ENCODE measurements at places on chromosomes 16 and 17.
A peak's percentile ranks its signal among the peaks of the same experiment; 100 is the strongest.

DNA sequence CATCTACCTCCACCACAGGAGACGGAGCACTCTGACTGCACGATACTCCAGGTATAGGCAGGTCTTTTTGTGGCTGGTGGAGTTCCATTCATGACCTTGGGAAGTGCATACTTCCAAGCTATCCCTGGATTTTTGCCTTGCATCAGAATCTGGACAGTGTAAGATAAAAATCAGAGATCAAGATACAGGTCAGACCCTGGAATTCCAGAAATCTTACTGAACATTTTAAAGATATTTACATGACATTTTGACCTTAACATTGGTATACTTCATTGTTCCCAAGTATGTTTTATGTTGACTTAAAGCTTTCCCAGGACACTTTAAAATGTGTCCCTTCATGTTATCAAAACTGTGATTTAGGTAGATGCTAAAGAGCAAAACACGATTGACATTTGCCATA is 101.0 kb downstream of the SYCE1L start:
- DNase-seq, result no peak

- peak; percentile 19 for DNase-seq
Observed at GRCh38 chr17:2796164-2797125, at the start of gene RAP1GAP2. TSS of gene RAP1GAP2 (plus strand) at chr17:2796438. CDS start at chr17:2796528, 90 bp downstream.

GRCh38 chr17:19578545-19578944 is 44.9 kb downstream of the SLC47A1 start:
- DNase-seq, result no peak

DNA sequence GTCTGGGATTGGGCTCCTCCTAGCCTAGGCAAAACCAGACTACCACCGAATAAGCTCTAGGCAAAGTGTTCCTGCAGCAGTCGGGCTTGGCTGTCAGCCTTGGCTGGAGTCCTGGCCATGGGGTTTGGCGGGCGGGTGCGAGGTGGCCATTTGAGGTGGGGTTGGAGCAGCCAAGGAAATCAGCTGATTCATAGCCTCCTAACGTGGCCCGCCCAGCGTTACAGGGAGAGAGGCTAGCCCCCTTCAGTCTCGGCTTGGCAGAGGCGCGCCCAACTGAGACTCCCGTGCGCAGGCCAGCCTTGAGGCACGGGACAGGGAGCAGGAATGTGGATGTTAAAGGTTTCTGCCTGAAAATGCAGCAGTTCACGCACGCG is 1.9 kb downstream of the PMP22 start:
- peak; percentile 77 for DNase-seq

- DNase-seq, result no peak
Observed at GRCh38 chr17:29384901-29385300, 5.3 kb upstream of the TAOK1 start.

- no peak for DNase-seq
Observed at GRCh38 chr16:19431636-19432340, 14.1 kb downstream of the TMC5 start.

GRCh38 chr16:56789360-56789759 is 59.4 kb downstream of the NUP93 start:
- DNase-seq, result no peak

DNA sequence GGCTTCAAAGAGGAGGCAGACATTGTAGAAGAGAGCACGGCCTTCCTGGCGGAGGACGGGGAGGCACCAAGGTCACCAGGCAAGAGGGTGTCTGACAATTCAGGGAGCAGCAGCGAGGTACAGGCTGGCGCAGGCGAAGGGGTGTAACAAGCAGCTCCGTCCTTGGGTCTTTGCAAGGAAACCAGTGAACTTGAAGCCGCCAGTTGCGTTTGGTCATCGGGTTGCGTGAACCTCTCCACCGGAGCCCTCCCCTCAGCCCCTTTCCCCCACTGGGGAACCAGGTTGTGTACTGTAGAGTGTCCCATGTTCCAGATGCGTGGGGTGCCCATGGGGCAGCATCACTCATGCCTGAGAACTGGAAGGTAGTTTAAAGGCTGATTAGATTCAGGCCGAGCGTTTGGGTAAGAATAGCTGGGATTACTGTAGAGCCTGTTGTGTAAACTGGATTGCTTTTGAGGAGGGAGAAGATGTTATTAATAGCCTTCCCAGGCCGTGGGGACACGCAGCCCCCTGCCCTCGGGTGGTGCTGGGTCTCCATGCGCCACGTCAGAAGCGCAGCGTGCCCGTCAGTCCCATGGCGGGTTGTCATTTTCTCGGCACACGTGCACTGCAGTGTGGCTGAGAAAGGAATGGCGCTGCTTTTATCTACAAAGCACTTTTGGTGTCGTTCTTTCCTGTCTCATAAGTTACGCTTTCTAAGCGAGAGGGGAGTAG is 2.5 kb downstream of the MRPL12 start:
- no peak for DNase-seq

DNA sequence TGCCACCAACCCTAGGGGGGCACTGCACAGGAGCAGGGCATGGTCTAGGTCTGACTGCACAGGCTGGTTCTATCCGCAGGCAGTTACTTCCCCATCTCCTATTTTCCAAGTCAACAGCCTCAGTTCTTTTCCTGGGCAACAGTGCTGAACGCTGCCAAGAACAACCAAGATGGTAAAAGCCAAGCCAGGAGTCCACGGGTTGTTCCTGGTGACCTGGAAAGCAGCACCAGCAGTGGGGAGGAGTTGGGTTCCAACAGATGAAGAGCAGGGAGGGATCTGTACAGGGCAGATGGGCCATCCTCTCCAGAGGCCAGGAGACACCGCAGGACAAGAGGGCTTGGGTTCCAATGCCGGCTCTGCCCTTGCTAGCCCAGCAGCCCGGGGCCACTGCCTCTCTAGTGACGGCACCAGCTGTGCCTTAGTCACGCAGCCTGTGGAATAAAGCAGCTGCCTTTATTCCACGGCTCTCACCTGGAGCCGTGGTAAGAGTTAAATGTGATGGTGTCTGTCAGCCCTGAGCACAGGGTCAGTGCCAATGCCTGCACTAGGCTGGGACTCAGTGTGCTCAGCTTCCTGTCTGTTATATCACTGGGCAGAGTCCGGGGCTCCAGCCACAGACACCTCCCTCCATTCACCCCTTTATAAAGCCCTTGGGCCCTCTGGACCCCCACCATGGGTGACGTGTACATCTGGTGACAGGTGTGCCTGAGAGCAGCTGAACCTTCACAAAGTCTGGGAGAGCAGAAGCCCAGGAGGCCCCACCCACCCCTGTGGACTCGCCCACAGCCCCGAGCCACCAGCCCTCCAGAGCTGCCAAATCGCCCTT is 44.9 kb downstream of the MARF1 start:
- no peak for DNase-seq

- DNase-seq, result no peak
Observed at GRCh38 chr16:89322321-89323119, 105.0 kb downstream of the ZNF778 start.

DNA sequence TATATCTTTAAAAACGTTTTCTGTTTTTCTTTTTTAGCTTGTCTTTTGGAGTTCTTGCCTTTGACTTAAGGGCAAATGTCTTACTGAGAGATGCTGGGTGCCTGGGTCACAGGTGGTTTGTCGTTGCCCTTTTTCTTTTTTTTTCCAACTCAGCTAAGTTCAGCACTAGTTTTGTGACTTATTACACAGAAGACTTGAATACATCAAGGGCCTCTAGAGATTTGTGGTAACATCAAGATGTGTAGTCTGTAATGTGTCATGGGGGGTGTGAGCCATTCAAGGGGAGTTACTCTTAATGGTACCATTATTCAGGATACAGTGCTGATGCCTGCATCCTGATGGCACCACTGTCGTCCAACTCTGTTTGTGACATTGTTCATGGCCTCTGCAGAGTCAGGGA is 95.1 kb downstream of the PRKCA start:
- no peak for DNase-seq

- no peak for DNase-seq
Observed at GRCh38 chr16:1667271-1667670, 10.8 kb upstream of the JPT2 start.

DNA sequence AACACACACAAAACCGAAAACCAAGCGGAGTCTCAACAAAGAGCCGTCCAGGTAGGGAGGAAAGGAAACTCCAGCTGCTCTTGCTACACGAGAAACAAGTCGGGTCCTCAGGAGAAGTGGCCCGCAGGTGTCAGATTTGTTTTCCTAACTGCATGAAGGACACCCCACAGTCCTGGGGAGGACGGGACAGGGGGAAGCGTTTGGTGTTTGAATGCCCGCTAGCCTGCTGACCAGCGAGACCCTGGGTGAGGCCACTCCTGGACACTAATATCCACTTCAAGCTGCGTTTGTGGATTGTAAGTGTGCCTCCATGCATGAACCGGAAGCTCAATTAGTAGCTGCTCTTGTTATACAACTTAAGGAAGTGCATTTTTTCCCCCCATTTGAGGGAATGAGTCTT is 299.5 kb downstream of the MAF start:
- DNase-seq, result no peak

- peak; percentile 33 for DNase-seq
Observed at GRCh38 chr16:15676506-15676905, 26.5 kb downstream of the NDE1 start.

DNA sequence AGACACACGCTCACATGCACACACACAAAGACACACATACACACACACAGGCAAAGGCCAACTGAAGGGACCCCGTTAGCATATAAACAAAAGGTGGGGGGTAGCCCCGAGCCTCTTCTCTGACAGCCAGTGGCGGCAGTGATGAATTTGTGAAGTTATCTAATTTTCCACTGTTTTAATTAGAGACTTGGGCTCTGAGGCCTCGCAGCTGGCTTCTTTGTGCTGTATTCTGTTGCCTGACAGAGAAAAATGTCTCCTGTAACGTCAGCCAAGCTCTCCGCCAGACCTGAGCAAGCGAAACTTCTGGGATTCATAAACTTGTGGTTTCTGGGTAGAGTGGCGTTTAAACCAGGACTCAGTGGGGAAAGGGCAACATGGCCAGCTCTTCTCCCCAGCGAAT is 113.9 kb upstream of the FOXF1 start:
- no peak for DNase-seq

DNA sequence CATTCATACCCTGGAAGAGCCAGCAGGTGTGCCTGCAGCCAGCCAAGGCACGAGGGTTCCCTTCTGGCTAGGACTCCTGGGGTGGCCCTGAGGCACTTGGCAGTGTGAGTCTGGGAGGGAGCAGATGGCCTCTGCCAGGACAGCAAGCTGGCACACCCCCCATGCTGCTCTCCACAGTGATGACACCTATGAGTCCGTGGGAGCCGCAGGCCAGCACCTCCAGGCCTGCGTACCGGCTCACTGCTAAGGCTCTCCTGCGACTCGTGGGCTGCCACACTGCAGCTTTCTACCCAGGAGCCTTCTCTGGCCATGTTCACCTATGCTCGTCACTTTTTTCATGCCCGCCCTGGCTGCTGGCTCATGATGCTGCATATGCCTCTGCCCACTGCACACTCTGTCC is 68.1 kb downstream of the NDEL1 start:
- no peak for DNase-seq

DNA sequence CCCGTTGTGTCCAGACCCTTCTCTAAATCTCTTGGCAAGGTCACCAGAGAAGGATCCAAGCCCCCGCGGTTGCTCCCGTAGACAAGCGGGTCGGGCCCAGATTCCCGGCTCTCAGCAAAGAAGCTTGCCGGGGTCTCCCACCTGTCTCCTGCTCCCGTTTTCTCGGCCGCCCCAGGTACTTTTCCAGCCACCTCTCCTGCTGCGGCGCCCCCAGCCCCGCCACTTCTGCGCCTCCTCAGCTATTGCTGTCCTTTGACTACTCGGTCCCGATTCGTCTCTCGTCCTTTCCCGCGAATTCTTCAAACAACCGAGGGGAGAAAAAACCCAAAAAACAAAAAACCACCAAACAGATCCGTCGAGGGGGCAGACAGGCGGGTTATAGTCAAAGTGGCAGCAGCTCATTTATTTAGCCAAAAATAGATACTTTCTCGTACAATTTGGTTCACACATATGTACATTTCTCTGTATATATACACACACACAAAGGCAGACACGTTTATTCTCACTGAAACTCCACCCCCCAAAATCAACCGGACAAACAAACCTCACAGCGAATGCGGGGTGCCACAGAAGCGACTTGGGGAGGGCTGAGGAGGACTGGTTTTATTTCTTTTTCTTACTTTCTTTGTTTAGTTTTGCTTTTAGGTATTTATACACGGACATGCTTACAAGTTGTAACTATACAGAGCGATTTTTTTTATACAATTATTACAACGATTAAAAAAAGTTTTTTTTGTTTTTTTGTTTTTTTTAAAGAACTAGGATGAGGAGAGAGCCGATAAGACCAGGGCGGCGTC is 3.5 kb downstream of the IRX3 start:
- no peak for DNase-seq

DNA sequence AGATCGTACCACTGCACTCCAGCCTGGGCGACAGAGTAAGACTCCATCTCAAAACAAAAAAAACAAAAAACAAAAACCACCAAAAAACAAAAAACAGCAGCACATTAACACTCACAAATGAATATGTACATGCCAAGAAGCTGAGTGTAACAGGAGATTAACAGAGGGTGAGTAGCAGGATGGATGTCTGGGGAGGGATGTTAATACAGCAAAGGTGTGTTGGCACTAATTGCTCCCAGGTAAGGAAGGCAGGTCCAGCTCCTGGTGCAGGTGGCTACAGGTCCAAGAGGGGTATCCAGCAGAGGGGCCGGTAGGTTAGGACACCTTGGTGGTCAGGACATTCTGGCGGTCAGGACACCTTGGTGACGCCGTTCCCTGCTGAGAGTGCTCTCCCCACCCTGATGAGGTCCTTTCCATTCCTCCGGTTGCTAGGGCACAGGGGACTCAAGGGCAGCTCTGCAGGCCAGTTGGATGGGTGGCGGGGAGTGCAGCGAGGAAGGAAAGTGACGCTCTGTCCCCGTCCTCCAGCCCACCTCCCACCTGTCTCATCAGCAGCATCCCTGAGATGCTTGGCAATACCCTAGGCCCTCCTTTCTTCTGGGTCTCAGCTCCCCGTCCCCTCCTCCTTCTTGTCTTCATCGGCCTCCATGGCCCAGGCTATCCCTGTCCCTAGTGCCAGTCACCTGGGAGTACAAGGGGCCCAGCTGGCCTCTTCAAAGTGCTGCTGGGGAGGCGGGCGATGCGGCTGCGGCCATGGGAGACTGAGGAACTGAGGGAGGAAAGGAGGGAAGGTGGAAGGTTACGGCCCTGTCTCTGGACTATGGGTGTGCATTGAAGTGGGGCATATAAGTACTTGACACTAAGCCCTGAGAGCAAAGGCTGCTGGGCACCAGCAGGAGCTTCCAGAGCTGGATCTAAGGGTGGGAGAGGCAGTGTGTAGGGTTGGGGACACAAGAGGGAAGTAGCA is 10.7 kb upstream of the GFAP start:
- DNase-seq, result no peak

- DNase-seq, result peak; percentile 66
Observed at GRCh38 chr16:2969545-2970521, 685 bp downstream of the PAQR4 start.

- DNase-seq, result no peak
Observed at GRCh38 chr16:22661161-22661647, 150.5 kb downstream of the NPIPB5 start.
